ENCODE measurements at places on chromosomes 1 and 21. TPM values are rescaled to one million over a fixed set of nuclear protein-coding genes. Genes with fewer than 3 reads are reported as not detected.

The LRRC8D gene
- total RNA-seq, result 21.8 TPM

The ELF3 gene
- total RNA-seq, result 59.8 TPM

The YOD1 gene
- total RNA-seq, result 20.8 TPM

The FAM131C gene
- 4.0 TPM for total RNA-seq

The FNDC5 gene
- total RNA-seq, result 69.1 TPM

The MPL gene
- total RNA-seq, result 0.93 TPM

The PODN gene
- total RNA-seq, result 17.1 TPM

The LYST gene
- total RNA-seq, result 72.5 TPM

The SLC35F3 gene
- 6.5 TPM for total RNA-seq

The AQP10 gene
- not detected for total RNA-seq

The EMC1 gene
- 127 TPM for total RNA-seq

The BRINP2 gene
- total RNA-seq, result 4.1 TPM

The ALX3 gene
- total RNA-seq, result 2.5 TPM

The SSBP3 gene
- total RNA-seq, result 43.4 TPM

The PITHD1 gene
- total RNA-seq, result 83.9 TPM

The ZC3H12A gene
- 1.9 TPM for total RNA-seq

The LIN28A gene
- total RNA-seq, result not detected

The PPIAL4G gene
- total RNA-seq, result not detected

The NTNG1 gene
- 19.1 TPM for total RNA-seq

The GPR25 gene
- not detected for total RNA-seq

The DRAXIN gene
- total RNA-seq, result 4.7 TPM

The SIPA1L2 gene
- 37.1 TPM for total RNA-seq

The SHISAL2A gene
- total RNA-seq, result 0.38 TPM

The ERICH3 gene
- total RNA-seq, result 3.4 TPM

The FRRS1 gene
- total RNA-seq, result 12.4 TPM

The CD2 gene
- not detected for total RNA-seq

The OR2AK2 gene
- total RNA-seq, result not detected

The CHML gene
- total RNA-seq, result 31.4 TPM

The TFF1 gene
- total RNA-seq, result not detected

The LENEP gene
- total RNA-seq, result 6.0 TPM

The FAM163A gene
- total RNA-seq, result 1.3 TPM

The C1orf53 gene
- total RNA-seq, result 4.7 TPM

The S100A1 gene
- total RNA-seq, result 3.5 TPM

The OR2T33 gene
- total RNA-seq, result not detected

The GRIK3 gene
- total RNA-seq, result 28.5 TPM

The SIM2 gene
- total RNA-seq, result 0.38 TPM

The PEX14 gene
- total RNA-seq, result 17.2 TPM

The NFASC gene
- 30.6 TPM for total RNA-seq

The FAM167B gene
- 2.1 TPM for total RNA-seq

The CLDN17 gene
- not detected for total RNA-seq

The OR2T29 gene
- not detected for total RNA-seq

The CYP4A11 gene
- total RNA-seq, result not detected

The MSH4 gene
- 0.77 TPM for total RNA-seq

The SUSD4 gene
- 12.1 TPM for total RNA-seq

The SKI gene
- total RNA-seq, result 50.1 TPM

The DAB1 gene
- total RNA-seq, result 17.9 TPM

The AUNIP gene
- 1.3 TPM for total RNA-seq

All from camera-type eye (tissue), 1 donor.